ENCODE measurements at places on chromosomes 4 and X. TPM values are rescaled to one million over a fixed set of nuclear protein-coding genes. Genes with fewer than 3 reads are reported as not detected.

Gene DMD
- polyA plus RNA-seq, result 12.5 TPM

Gene HAND2
- 3.6 TPM for polyA plus RNA-seq

Gene USP17L25
- polyA plus RNA-seq, result not detected

GRCh38 chr4:123345935-123346300 is 50.7 kb upstream of the SPRY1 start:
- DNase-seq, result no peak

DNA sequence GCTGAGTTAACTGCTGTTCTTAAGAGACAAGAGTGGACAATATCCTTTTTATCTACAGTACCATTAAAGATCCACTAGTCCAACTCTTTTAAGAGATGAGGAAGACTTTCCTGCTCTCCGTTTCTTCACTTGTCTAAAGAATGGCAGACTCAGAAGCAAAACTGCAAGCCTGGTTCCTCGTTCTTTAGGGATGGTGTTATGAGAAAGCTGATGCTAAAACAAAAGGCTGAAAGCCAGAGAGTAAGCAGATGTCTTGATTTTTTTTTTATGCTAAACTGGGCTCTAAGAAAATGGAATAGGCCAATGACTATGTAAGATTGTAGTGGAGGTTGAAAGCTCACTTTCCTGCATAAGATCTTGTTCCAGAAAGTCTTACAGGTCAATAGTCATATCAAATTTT is 78.1 kb downstream of the CNGA2 start:
- DNase-seq, result no peak

DNA sequence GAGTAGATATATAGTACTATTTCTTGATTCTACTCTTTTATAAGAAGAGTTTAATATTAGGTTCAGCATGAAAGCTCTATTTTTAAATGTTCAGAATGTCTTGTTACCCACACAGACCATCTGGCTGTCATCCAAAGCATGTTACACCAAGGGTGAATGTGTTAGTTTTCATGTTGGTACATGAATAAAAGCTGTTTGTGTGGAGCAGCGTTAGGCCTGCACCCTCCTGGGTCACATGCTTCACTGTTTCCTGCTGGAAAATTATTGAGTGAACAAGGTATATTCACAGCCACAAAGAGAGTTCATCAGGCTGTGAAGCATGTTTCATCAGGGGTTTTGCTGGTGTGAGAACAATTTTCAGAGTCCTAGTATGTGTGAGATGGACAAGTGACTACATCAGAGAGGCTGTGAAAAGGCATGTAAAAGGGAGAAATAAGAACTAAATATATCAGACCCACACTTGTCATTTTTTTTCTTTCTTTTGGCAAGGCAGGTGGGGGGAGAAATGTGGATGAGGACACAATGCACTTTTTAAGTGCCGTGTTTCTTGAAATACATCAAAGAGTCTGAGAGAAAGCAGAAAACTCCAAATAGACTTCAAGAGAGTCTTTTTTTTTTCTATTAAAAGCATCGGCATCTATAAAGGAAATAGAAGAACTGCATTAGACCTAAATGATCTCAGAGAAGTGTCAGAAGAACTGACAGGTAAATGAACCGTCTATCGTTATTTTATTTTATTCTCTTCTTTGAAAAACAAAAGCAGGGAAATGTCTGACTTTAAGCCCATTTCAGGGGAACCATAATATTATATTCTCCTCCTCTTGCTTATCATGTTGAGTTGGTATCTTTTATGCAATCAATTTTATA is 2429.7 kb downstream of the PCDH7 start:
- DNase-seq, result no peak

DNA sequence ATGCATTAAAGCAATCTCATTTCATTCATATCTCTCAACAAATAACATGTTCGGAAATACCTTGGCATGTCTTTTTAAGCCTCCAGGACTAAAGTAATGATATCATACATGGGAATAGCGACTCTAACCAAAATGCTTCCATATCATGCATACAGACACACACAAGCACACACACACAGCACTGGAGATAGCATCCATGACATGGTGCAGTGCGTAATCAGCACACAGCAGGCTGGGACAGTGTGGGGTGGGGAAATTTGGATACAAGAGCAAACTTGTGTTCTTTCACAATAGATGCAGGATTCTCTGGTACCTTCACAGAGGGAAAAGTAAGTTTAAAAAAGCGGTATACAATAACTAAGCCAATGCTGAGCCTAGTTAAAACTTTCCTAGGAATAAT is 132.3 kb upstream of the HPGD start:
- DNase-seq, result no peak

- no peak for DNase-seq
Measured at GRCh38 chrX:21963269-21963668, 22.8 kb downstream of the SMS start.

GRCh38 chrX:24148535-24149350 is 786 bp upstream of the ZFX start:
- peak; percentile 25 for DNase-seq

GRCh38 chr4:94665500-94666404 is 92.0 kb upstream of the BMPR1B start:
- no peak for DNase-seq

DNA sequence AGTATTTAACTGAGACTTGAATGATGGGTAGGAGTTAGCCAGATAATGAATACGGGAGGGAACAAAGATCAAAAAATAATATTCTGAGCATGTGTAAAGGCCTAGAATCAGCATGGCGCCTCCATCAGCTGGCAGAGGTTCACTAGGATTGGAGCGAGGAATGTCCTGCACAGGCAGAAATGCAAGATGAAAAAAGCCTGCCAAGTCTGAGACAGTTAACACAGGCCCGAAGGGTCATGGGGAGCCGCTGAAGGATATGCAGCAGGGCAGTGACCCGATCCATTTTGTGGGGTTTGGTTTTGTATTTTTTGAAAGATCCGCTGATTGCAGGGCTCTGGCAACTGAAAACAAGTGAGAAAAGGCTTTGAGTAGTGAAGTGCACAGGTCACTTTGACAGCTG is 40.1 kb downstream of the SMPX start:
- DNase-seq, result no peak

DNA sequence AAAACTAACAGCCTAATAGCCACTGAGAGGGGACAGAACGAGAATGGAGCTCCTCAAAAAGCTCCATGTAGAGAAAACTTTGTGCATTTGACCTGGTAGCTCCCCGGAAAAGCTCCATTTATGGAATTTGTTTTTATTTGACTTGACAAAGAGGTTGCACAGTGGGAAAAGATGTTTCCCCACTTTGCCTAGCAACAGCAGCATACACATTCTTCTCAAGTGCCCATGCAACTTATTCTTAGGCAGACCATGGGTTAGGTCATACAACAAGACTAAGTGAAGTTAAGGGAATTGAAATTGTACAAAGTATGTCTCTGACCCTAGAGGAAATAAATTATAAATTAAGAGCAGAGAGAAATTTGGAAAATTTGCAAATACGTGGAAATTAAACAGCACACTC is 949.6 kb upstream of the PRKX start:
- DNase-seq, result no peak

DNA sequence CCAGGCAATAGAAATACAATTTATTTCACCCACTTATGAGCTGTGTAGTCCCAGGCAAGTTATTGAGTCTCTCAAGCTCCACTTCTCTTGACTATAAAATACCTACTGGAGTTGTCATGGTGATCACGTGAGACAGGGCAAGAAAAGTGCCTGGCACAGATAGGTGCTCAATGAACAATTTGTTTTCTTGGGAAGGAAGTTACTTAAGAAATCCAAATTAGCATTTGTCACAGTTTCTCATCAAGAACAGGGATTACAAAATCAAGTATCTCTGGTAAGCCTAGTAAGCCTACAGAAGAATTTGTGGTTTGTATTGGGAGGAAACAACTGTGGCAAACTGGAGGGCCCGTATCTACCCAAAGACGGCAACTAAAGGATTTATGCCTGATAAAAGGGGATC is 37.5 kb upstream of the RASGEF1B start:
- no peak for DNase-seq

DNA sequence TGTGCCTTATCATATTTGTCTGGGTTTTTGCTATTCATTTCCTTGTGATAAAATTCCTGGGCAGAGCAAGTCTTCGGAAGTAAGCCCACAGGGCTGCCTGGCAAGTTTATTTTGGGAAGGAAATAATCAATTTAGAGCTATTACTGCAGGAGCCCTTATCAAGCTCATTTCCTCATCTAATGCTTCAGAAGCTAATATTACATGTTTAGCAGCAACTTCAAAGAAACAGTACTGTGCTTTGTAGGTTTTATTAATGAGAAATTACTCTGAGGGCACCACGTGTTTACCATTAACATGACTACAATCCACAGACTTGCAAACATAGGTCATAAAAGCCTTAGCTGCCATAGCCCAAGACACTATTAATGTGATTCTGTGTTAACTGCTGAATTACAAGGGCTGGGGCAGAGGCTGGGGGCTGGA is 540.0 kb downstream of the SPRY1 start:
- no peak for DNase-seq

DNA sequence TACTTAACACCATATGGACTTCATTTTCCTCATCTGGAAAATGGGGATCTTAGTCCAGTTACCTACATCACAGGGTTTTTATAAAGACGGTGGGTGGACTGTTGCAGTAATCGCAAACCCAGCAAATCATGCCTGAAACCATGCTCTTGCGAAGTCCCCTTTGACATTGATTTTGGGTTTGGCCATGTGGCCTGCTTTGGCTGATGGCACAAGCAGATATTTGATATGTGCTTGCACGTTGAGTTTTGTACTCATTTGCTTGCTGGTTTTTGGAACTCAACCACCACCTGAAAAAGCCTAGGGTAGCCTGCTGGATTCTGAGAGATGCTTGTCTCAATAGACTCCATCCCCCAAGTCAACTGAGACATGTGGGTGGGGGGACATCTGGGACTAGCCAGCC is 14.4 kb upstream of the KLHL2 start:
- DNase-seq, result no peak

DNA sequence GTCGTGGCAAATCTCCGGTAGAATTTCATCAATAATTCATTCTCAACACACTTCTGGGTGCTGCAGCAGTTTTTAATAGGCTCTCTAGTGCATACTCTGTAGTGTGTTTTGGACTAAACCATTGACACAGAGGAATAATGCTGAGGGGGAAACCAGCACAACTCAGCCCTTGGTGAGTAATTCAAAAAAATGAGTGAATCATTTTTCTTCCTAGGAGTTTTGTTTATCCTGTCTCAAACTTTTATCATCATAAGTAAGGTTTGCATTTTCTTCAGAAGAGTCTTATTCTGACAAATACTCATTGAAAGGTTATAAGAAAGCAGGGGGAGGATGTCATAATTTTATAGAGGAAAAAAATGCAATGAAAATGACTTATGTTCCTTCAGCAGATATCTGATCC is 2542.7 kb downstream of the PCDH7 start:
- DNase-seq, result peak; percentile 48

Measured in BJ (cell line).